ENCODE measurements at places on chromosomes 1 and 21. TPM values are rescaled to one million over a fixed set of nuclear protein-coding genes. Genes with fewer than 3 reads are reported as not detected.

GRCh38 chr1:243898278-243898677, 48.2 kb upstream of the AKT3 start:
- no peak for DNase-seq
- H3K36me3 ChIP-seq = no peaks in the 10 kb centered on the region
- H3K4me1 ChIP-seq = no peaks in the 10 kb centered on the region
- H3K4me3 ChIP-seq = no peak overlapping the region
- H3K27ac ChIP-seq = no peak overlapping the region

The CRYZ gene
- 32.7 TPM for total RNA-seq

The WNT3A gene
- not detected for total RNA-seq

DNA sequence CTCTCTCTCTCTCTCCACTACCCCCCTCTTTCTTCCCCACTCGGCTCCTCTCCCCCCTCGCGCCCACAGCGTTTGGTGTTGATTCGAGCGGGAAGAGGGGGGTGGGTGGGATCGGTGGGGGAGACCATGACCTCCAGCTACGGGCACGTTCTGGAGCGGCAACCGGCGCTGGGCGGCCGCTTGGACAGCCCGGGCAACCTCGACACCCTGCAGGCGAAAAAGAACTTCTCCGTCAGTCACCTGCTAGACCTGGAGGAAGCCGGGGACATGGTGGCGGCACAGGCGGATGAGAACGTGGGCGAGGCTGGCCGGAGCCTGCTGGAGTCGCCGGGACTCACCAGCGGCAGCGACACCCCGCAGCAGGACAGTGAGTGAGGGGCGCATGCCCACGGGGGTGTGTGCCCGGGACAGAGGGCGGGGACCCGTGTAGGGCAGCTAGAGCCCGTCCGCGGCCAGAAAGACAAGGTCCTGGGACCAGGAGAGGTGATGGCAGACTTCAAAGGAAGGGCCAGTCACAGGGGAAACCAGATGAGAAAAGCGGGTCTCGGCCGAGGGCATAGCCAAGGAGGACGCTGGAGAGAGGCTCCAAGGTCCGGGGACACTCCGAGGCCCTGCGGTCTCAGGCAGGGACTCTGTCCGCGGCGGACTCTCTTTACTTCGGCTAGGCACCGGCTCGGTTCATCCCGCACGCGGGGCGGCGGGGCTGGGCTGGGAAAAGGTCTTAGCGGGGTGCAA, at the start of gene PRRX1:
TSS of gene PRRX1 (plus strand) at position 39 of the 735 bp plus-strand sequence. CDS start at position 127, 88 bp downstream.
- H3K4me3 ChIP-seq = peak within 1 kb of the TSS; percentile 75

GRCh38 chr1:85628791-85629531, 48.4 kb downstream of the CCN1 start:
- no peak overlapping the region for H3K27ac ChIP-seq
- H3K27me3 ChIP-seq = no peaks in the 10 kb centered on the region
- H3K36me3 ChIP-seq = no peaks in the 10 kb centered on the region
- H3K4me3 ChIP-seq = no peak overlapping the region
- no peaks in the 10 kb centered on the region for H3K4me1 ChIP-seq

The CFHR1 gene
- total RNA-seq = not detected

GRCh38 chr1:8476006-8476405, 158.1 kb downstream of the SLC45A1 start:
- H3K4me1 ChIP-seq = peaks cover 20% of the 10 kb centered on the region
- no peak overlapping the region for H3K4me3 ChIP-seq
- DNase-seq = no peak
- H3K27ac ChIP-seq = peak overlapping the region; percentile 10
- no peaks in the 10 kb centered on the region for H3K27me3 ChIP-seq
- no peaks in the 10 kb centered on the region for H3K36me3 ChIP-seq

GRCh38 chr1:211037095-211037494, 96.9 kb downstream of the KCNH1 start:
- no peak overlapping the region for H3K27ac ChIP-seq
- no peaks in the 10 kb centered on the region for H3K4me1 ChIP-seq
- H3K4me3 ChIP-seq = no peak overlapping the region
- H3K36me3 ChIP-seq = no peaks in the 10 kb centered on the region
- H3K27me3 ChIP-seq = no peaks in the 10 kb centered on the region

The MAP7D1 gene
- total RNA-seq = 93.8 TPM

GRCh38 chr1:221165839-221166500, 286.7 kb downstream of the HLX start:
- no peak overlapping the region for H3K4me3 ChIP-seq
- no peaks in the 10 kb centered on the region for H3K27me3 ChIP-seq
- peaks cover 13% of the 10 kb centered on the region for H3K4me1 ChIP-seq
- no peaks in the 10 kb centered on the region for H3K36me3 ChIP-seq

GRCh38 chr1:27136236-27136551, 18.7 kb downstream of the SLC9A1 start:
- no peak overlapping the region for H3K27ac ChIP-seq
- H3K27me3 ChIP-seq = no peaks in the 10 kb centered on the region
- no peak overlapping the region for H3K4me3 ChIP-seq
- H3K4me1 ChIP-seq = peaks cover 52% of the 10 kb centered on the region
- H3K36me3 ChIP-seq = no peaks in the 10 kb centered on the region

The FLG2 gene
- not detected for total RNA-seq

GRCh38 chr1:59318271-59318860, 21.5 kb downstream of the FGGY start:
- peak overlapping the region; percentile 16 for H3K27ac ChIP-seq
- no peak for DNase-seq
- H3K27me3 ChIP-seq = no peaks in the 10 kb centered on the region
- no peaks in the 10 kb centered on the region for H3K36me3 ChIP-seq
- H3K4me1 ChIP-seq = peaks cover 39% of the 10 kb centered on the region

DNA sequence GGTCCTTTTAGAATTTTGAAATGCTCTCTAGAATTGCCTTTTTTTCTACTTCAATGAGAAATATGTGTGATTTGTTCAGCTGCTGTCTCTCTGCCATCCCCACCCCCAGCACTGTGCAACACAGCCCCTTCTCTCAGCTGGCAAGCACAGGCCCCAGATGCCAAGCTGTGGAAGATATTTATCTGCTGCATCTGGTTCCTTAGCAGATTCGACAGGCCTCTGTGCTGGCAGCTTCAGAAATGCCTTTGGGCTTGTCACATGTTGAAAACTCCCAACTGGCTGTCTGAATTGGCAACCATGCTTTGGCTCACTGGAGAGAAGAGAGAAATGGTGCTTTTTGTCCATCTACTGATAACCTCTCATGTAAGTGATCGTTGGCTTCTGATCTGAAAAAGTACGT, 206.7 kb upstream of the C1orf87 start:
- H3K4me1 ChIP-seq = peaks cover 6% of the 10 kb centered on the region
- no peak for DNase-seq
- H3K27me3 ChIP-seq = no peaks in the 10 kb centered on the region
- no peak overlapping the region for H3K4me3 ChIP-seq
- no peak overlapping the region for H3K27ac ChIP-seq
- no peaks in the 10 kb centered on the region for H3K36me3 ChIP-seq

DNA sequence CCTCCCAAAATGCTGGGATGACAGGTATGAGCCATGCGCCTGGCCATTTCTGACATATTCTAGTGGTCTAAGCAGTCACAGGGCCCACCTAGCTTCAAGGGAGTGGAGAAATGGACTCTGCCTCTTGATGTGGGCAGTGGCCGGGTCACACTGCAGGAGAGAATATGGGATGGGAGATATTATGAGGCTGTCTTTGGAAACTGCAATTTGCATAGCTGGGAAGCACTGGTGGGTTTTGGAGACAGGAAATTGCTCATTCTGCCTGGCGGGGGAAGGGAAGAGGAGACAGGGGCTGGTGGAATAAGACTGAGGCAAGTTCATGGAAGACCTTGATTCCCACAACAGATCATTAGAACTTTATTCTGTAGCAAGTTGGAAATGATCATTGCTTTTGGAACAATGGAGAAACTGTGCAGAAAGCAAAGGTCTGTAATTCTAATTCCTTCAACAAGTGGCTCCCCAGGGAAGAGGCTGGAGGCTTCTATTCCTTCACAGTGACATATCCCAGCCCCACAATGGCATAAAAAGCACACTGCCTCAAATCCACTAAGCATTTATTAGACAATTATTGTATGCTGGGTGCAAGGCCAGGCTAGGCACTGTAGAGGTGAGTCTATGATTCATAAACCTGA, 10.5 kb downstream of the NCMAP start:
- no peak for DNase-seq
- no peaks in the 10 kb centered on the region for H3K27me3 ChIP-seq
- H3K4me1 ChIP-seq = no peaks in the 10 kb centered on the region
- H3K36me3 ChIP-seq = no peaks in the 10 kb centered on the region
- no peak overlapping the region for H3K27ac ChIP-seq

The CCDC28B gene
- 2.9 TPM for total RNA-seq

DNA sequence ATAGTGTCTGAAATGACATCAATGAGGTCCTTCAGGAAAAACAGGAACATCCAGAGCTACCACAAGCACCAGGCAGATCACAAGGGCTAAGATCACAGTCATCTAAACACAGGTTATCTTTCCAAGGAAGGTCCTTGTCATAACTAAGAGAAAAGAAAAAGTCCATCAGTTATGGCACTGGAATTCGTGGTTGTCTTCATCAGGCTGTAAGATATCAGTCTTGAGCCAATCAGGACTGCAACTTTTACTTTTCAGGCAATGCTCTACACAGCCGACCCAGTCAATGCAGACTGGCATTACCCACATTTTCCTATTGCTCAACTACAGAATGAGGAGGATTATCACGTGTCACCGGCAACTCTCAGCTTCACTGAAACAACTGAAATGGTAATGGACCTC, 26.4 kb downstream of the SORT1 start:
- DNase-seq = no peak
- peak overlapping the region; percentile 69 for H3K27ac ChIP-seq
- no peak overlapping the region for H3K4me3 ChIP-seq
- peaks cover 14% of the 10 kb centered on the region for H3K4me1 ChIP-seq

GRCh38 chr1:87179076-87179810, 149.4 kb upstream of the LMO4 start:
- no peaks in the 10 kb centered on the region for H3K36me3 ChIP-seq
- H3K4me1 ChIP-seq = no peaks in the 10 kb centered on the region

DNA sequence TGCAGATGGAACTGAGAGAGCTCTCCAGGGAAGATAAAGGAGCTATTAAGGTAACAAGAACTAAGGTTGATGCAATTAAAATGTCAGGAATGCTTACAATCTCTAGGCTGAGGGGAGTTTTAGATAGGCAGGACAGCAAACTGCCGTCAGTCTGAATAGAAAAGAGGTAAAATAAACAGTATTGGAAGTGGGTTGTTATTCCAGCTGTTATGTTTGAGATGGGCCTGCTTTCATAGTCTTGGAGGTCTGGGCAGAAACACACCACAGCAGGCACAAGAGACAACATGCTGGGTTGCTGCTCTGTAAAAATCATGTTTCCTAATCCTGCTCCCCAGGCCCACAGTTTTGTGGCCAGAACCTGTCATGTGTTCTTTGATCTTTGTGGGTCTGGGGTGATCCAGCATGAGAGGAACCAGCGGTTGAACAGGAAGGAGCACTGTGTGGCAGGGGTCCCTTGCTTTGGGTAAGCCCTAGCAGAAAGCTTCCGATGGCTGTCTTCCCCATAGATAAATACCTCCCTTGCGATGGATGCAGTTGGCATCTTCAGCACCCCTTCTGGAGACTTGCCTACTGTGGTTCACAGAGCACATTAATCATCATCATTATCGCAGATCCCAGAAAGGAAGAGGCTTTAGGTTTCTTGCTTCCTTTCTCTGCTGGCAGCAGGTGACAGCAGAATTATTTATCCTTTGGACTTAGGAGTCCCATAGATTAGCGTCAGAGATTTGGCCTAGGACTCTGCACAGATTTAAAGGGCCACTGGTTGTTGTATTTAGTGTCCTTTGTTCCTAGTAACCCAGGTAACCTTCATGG, 97.1 kb downstream of the AK5 start:
- H3K27ac ChIP-seq = no peak overlapping the region
- no peaks in the 10 kb centered on the region for H3K27me3 ChIP-seq
- no peak overlapping the region for H3K4me3 ChIP-seq

The SAMSN1 gene
- 6.4 TPM for total RNA-seq

The KCNN3 gene
- total RNA-seq = 7.4 TPM

GRCh38 chr1:34926156-34926555, 3.3 kb downstream of the DLGAP3 start:
- peaks cover 14% of the 10 kb centered on the region for H3K4me1 ChIP-seq
- H3K27me3 ChIP-seq = peaks cover 12% of the 10 kb centered on the region

- H3K4me3 ChIP-seq = no peak overlapping the region
- no peaks in the 10 kb centered on the region for H3K36me3 ChIP-seq
- no peaks in the 10 kb centered on the region for H3K27me3 ChIP-seq
- no peak for DNase-seq
- no peak overlapping the region for H3K27ac ChIP-seq
Observed at GRCh38 chr1:4308806-4309205, 345.6 kb upstream of the AJAP1 start.

The MYOG gene
- total RNA-seq = not detected

GRCh38 chr1:24502065-24502708, 449 bp upstream of the RCAN3 start:
- H3K27ac ChIP-seq = peak overlapping the region; percentile 88
- H3K27me3 ChIP-seq = no peaks in the 10 kb centered on the region
- H3K36me3 ChIP-seq = no peaks in the 10 kb centered on the region
- peaks cover 17% of the 10 kb centered on the region for H3K4me1 ChIP-seq
- DNase-seq = no peak
- peak overlapping the region; percentile 56 for H3K4me3 ChIP-seq

The FAM43B gene
- not detected for total RNA-seq

- no peaks in the 10 kb centered on the region for H3K36me3 ChIP-seq
- no peak for DNase-seq
- no peak overlapping the region for H3K4me3 ChIP-seq
- H3K27me3 ChIP-seq = no peaks in the 10 kb centered on the region
- H3K27ac ChIP-seq = peak overlapping the region; percentile 83
Observed at GRCh38 chr1:203512848-203513584, 19.1 kb downstream of the OPTC start.

All from vagina (tissue), 2 donors.